Stimulated activated CD4-positive, alpha-beta T cell treated with anti-CD3 and anti-CD28 coated beads, Interleukin-15, amount 100 ng/mL, for 1 hour (primary cell): ENCODE measurements at places on chromosomes 1 and 21.
A peak's percentile ranks its signal among the peaks of the same experiment; 100 is the strongest.

DNA sequence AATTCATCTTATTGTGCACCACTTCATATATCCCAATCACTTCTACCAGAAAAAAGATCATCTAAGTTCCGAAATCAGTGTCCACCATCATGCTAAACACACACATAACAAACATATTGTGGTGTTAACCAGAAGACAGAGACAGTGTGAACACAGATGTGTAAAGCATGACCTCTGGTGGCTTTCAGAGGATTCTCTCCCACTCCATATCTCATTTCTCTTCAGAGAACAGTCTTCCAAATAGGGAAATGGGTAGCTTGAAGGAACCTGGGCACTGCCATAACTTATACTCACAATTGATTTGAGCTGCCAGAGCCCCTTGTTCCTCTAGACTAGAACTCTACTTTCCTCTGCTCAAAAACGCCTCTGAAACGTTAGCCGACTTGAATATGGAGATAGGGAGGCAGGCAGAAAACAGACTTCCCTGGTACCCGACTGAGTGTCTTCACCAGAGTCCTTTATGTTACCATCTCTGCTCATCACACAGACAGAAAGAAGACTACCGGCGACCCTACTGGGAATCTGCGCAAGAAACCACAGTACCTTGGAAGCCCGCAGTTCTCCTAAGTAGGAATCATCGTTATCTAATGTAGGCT is 1.8 kb upstream of the ELAPOR1 start:
- no peak for DNase-seq

DNA sequence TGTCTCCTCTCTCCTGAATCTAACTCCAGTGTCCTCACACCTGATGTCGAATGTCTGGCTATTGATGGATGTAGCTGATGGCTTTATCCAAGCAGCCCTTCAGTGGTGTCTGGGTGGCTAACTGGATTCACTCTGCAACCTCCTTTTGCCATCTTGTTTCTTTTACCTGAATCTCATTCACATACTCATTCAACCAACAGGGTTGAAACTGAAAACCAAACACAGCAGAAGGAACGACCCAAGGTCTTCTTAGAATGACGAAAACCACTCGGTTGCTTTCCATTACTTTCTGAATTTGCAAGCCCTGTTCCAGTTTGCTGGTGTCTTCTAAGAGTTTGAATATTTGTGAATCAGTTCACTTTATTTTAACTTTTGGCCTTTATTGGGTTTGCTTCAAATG is 424.3 kb upstream of the CXADR start:
- no peak for DNase-seq

DNA sequence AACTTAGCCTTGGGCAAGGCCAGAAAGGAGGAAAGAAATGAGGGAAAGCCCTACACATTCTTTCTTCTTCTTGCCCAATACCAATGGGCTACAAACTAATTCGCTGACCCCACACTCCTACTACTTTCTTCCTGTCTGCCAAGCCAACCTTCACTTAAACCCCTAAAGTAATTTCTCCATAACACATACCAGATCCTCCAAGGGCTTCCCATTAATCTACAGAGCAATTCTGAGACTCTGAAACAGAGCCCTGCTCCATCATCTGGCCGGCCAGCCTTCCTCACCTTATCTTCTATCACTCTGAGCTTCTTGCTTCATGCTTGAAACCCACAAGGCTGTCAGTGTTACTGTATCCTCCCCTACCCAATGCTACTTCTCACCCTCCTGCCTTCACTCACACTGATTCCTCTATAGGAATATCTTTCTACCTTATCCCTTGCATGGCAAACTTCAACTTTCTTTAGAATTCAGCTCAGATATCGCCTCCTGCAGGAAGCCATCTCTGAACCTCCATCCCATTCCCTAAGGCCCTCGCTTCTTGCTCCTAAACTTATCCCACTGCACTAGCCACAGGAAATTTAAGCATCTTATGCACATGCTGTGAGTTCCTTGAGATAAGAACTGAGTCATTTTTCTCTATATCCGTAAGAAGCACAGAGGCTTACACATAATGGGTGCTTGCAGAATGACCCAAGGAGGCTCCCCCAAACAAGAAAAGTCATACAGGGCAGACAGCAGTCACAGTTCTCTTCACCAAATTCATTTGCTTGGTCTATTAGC is 81.9 kb downstream of the JAK1 start:
- DNase-seq, result no peak

DNA sequence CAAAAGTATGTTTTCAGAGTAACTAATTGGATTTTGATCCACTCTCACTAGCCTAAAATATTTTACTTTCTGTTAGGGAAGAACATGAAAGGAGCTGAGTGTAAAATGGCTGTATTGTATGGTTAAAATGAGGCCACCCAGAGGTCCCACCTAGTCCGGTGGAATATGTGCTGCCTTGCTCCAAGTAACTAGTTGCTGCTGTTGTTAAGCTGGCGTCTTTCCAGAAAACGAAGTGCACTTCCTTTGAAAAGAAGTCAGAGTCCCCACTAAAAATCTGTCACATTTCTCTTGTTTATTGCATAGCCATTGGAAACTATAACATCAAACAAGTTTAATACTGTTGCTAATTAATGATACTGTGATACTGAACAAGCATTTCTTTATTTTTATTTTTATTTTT is 3.2 kb downstream of the SLC25A33 start:
- DNase-seq, result no peak

DNA sequence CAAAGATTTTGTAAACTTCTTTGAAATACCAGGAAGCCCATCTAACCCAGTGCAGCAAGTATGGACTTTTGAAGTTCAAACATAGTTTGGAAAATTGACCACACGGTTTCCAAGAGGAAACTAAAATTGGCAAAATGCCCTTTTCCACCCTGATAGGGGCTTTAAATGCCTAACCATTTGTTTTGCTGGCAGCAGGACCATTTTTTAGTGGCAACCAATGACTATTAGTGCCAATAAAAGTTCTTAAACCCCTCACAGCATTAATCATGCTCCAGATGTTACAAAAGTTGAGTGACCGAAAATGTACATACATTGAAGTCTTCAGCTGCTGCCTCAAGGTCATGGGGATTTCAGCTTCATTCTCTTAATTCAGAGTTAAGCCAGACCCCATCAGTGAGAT is 46.4 kb upstream of the ENAH start:
- DNase-seq, result no peak

DNA sequence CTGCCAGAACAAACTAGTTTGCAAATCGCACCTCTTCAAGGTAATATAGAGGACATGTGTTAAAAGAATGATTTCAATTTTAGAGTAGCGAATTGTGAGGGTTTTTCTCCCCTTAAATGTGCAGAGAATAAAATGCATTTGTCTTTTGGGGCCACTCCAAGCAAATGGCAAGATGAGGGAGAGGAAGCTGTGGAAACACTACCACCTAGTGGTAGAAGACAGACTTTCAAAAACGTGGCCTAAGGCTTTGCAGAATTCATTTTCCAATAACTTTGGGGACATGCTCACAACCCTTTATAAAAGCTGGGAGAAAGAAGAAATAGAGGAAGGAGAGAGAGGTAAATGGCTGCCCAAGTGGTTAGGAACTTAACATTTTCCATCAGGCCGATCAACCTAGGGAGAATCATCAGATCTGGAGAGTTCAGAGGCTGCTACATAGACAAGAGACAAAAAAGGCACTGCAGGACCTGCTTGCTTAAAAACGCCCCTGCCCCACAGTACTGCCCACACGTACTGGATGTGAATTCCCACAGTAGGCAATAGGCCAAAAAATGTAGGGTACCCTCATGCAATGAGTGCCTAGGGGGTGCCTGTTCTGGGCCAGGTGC is 15.7 kb upstream of the RCAN1 start:
- no peak for DNase-seq

- no peak for DNase-seq
Observed at GRCh38 chr1:6254691-6255090, 6.2 kb downstream of the GPR153 start.

GRCh38 chr1:64060611-64061302 is 142.7 kb upstream of the UBE2U start:
- no peak for DNase-seq

DNA sequence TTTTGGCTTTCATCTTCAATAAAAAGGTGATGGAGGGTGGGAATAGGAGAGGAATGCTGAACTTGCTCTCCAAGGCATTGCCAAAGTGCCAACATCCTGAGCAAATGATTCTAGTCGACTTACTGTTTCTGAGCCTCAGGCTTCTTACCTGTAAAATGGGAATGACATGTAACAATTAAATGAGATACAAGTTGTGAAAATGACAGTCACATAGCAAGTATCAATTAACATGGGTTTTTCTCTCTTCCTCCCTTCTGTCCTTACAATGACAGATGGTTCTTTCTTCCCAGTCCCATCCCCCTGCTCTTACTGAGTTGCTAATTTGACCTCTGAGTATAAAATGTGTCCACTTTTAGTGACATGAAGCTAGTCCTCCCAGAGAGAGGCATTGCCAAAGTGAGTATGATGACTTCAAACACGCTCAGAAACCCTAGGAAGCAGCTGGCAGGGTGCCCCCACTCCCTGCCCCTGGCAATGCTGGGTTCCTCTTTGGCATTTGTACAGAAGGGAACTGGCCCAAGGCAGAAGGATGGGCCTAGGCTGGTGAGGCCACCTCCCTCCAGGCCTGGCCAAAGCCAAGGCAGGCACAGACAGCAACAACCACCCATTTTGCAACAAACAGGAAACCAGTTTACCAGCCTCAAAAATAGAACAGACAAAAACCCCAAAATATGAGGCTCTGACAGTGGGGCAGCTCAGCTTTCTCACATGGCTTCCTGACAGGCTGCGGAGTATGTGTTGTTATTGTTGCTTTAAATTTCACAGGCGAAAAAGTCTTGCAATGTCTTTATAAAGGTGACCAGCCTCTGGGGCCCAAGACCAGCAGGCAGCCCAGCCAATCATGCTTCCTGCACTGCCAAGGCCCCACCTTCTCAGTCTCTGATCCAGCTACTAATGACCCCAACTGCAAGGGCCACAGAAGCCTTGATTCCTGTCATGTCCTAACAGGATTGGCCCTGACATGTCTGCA is 115.9 kb downstream of the HIVEP3 start:
- DNase-seq, result peak; percentile 15

DNA sequence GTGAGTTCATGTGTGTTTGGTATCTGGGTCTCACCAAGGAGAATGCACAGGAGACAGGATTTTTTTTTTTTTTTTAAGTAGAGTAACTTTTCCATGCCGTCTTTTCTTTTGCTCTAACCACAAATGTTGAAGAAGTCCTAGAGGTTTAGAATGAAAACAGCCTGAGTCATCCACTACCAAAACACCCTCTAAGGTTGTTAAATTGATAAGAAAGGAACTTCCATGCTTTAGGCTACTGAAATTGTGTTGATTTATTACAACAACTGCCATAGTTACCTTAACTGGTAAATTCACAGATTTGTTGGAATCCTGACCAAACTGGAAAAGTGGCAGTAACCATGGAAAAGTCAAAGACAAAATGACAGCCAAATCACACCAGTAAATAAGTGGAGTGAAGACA is 375.6 kb downstream of the AMY1C start:
- DNase-seq, result no peak

- DNase-seq, result no peak
Observed at GRCh38 chr1:15954316-15954715, 21.6 kb downstream of the ZBTB17 start.

DNA sequence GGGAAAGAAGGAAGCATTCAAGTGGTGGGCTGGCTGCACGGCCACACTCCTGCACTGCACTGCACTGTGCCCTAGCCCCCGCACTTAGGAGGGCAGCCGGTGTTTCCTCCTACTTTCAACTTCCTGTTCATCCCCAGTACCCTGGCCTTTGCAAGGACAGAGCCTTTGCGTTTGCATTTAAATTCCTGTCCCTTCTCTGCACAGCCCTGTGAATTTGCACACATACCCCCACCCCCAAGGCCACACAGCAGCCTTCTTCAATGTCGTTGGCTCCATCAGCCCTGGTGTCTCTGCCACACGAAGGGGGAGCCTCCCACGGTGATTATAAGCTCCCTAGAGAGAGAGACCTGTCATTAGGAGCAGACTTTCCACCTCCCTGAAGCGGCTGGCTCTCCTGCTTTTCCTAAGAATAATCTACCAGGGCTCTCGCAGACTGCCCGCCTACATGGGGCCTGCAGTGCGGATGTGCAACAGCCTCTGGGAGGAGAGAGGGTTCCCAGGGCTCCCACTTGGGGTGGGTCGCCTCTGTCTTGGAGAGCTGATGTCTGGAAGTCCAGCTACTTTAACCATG is 13.2 kb upstream of the SLC45A3 start:
- no peak for DNase-seq

- no peak for DNase-seq
Observed at GRCh38 chr21:28459193-28459592, 533.5 kb downstream of the LTN1 start.

- DNase-seq, result no peak
Observed at GRCh38 chr21:35048183-35048601, 910 bp downstream of the RUNX1 start.

DNA sequence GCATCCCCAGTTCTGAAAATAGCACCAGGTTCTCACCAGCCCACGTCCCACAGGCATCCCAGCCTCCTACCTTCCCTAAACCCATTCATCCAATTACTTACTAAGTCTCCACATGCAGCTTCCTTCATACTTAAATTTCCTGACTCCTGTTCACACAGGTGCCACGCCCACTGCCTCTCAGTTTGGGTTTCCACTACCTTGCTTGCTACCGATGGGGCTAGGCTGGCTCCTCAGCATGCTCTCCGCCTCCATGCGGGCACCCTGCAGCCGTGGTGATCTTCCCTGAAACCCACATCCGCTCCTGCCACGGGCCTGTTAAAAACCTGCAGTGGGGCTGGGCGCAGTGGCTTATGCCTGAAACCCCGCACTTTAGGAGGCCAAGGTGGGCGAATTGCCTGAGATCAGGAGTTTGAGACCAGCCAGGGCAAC is 70.4 kb upstream of the ANGPTL1 start:
- no peak for DNase-seq

- DNase-seq, result no peak
Observed at GRCh38 chr1:184385865-184386311, 941 bp upstream of the C1orf21 start.

- DNase-seq, result no peak
Observed at GRCh38 chr1:110477967-110478640, 27.2 kb downstream of the PROK1 start.

DNA sequence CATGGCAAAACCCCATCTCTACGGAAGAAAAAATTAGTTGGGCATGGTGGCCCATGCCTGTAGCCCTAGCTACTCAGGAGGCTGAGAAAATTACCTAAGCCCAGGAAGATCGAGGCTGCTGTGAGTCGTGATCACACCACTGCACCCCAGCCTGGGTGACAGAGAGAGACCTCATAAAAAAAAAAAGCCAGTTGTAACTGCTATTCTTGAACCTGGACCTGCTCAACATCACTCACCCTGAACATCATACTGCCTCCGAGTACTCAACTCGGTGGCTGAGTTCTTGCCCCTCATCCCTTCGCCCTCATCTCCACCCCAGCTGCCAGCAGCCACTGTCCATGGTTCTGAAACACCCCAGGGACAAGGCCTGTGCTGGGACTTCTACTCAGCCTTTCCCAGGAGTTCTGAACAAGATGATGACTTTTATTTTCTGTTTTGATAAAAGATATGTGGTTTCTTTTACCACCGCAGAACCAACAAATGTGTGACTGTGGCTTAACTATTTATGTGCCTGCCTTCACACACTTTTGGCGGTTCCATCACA is 5.4 kb upstream of the DISP3 start:
- no peak for DNase-seq

GRCh38 chr1:68358439-68358838 is 91.3 kb downstream of the RPE65 start:
- no peak for DNase-seq
